ENCODE measurements at places on chromosomes 4 and X.
A peak's percentile ranks its signal among the peaks of the same experiment; 100 is the strongest.

GRCh38 chr4:184845367-184846021 is 19.7 kb upstream of the ACSL1 start:
- DNase-seq = peak; percentile 29

DNA sequence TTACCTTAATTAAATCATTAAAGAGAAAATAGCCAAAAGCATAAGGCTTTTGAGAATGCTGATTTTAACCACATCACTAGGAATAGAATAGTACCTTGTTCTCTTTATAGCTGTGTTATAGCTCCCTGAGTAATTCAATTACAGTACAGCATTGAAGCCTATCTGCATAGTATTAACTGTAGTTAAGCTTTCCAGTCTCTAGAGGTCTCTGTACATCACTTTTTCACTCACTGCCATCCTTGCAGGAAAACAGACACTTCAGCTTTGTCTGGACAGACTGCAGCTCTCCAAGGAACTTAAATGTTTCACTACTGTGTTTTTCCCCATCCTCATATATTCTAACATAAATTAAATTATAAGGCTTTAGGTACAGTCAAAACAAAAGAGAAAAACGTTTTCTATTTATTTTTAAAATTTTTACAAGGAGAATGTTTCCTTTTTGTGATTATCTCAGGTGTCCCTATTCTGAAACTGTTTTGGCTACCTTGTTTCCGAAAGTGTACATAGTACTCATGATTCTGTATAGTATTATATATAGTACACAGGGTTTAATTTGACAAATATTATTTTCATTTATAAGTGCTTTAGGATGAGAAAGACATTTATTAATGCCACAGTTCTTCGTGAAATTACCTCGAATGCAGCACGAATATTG is 407.9 kb downstream of the PCDH18 start:
- peak; percentile 73 for DNase-seq

DNA sequence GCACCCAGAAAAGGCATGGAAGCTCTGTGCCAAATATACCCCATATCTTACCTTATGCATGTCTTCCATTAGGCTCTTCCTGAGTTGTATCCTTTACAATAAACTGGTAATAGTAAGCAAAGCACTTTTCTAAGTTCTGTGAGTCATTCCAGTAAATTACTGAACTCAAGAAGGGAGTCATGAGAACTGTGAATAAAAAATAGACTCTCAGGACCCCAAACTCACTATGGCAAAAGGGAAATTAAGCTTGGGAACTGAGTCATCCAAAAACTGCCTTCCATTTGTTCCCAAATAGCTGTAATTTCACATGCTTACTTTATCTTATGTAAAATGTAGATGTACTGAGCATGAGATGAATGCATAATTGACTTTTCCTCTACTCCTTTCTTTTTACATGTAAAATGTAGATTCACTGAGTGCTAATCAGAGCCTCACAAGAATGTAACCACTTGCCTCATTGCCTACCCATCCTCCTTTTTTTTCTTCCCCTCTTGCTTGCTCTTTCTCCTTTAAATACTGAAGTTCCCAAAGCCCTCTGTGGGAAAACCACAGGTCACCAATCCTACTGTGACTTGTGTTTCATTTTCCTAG is 8.1 kb downstream of the TCEAL3 start:
- peak; percentile 48 for DNase-seq

GRCh38 chr4:97643179-97643578 is 500.1 kb downstream of the STPG2 start:
- no peak for DNase-seq

GRCh38 chr4:3346146-3346545 is 53.3 kb downstream of the RGS12 start:
- peak; percentile 74 for DNase-seq

DNA sequence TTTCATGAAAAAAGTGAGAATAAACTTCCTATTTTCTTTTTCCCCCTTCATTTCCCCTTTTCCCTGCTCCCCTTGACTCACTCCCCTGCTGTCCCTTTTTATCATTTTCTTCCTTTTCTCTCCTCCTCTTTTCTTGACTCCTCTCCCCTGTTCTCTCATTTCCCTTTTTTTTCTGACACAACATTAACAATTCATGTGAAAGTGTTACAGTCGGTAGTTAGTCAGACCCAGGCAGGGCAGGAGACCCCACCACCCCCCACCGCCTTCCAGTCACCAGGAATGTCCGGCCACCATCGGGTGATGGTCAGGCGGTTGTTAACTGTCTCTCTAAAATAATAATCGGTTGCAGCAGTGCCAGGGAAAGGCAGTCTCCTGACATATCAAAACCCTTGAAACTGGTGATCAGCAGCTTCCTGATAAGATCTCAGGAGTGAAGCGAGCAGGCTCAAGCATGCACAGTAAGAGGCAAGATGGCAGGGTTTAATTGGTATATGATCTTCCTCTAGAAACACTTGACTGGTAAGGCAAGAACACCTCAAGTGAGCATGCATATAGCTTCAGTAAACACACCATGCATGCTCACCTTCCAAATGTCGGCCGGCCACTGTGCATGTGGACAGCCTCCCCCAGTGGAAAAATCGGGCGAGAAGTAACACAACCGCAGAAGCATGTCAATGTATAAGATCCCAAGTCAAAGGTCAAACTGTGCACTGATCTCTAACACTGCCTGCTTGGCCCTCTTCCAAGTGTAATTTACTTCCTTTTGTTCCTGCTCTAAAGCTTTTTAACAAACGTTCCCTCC is 191.4 kb downstream of the NDST4 start:
- no peak for DNase-seq

- DNase-seq = no peak
Measured at GRCh38 chrX:154812341-154813101, 7.2 kb upstream of the MPP1 start.

DNA sequence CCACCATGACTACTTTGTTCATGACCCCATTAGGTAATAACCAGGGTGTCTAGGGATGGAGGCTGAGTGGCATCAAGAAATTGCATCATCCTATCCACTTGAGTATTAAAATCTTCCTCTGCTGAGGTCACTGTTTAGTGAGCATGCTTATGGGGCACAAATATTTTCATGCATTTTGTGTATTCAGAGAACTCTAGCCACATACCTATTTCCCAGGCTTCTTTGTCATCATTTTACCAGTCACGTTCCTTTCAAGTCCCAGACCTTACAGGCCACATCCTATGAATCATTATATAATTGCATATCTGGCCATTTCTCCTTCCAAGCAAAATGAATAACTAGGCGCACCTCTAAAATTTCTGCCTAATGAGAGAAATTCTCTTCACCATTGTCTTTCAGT is 1882.9 kb upstream of the AGA start:
- no peak for DNase-seq

GRCh38 chrX:44152852-44153251 is 179.7 kb upstream of the NDP start:
- no peak for DNase-seq

GRCh38 chrX:71301195-71301924 is at the start of gene ITGB1BP2:
TSS of gene ITGB1BP2 (plus strand) at chrX:71301750. CDS start at chrX:71301807, 57 bp downstream.
- peak; percentile 13 for DNase-seq

DNA sequence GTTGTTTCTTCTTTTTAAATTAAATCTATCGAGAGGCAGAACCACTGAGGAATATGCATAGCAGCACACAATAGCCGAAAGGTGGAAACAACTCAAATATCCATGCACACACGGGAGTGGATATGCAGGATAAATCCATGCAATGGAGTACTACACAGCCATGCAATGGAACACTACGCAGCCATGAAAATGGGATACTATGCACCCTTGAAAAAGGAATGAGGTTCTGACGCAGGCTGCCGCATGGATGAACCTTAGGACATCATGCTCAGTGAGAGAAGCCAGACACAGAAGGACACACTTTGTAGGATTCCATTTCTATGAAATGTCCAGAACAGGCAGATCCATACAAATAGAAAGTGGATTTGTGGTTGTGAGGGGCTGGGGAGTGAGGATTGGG is 18.4 kb upstream of the P2RY8 start:
- DNase-seq = no peak

GRCh38 chrX:147476008-147476407 is 435.7 kb upstream of the FMR1 start:
- no peak for DNase-seq

DNA sequence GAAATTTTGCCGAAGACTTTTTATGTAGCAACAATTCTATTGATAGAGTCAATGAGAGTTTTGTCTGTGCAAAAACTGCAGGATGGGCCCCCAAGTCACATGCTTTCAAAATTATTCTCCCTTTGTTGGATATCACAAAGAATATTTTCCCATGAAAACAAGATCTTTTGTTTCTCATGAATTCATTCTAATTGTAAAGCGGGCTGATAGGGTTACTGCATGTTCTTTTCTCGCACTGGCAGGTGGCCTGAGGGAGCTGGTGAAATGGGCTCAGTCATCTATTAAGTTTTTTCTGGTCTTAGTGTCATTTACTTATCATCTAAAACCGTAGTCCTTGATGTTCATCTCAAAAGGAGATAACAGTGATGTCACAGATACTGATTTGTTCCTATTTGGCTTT is 44.2 kb downstream of the MID1IP1 start:
- DNase-seq = no peak

GRCh38 chr4:135601351-135601750 is 1399.8 kb upstream of the PABPC4L start:
- no peak for DNase-seq
